ACHN (cell line): ENCODE measurements at places on chromosomes 12 and 14.

DNA sequence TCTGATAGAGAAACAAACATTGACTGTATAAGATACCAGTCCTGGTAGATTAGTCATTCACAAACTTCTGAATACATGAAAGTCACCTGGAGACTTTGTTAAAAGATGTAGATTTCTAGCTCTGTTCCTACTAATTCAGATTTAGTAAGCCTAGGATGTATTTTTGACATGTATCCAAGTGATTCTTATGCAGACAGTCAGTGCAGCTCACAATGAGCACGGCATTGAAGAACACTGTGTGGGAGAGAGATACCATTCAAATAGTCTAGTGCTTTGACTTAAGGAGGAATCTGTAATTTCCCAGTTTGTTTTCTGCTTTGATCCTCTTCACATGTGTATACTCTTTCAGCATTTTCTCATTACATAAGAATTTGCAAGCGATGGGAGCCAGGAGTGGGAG is 68.7 kb upstream of the STXBP6 start:
- DNase-seq: no peak

DNA sequence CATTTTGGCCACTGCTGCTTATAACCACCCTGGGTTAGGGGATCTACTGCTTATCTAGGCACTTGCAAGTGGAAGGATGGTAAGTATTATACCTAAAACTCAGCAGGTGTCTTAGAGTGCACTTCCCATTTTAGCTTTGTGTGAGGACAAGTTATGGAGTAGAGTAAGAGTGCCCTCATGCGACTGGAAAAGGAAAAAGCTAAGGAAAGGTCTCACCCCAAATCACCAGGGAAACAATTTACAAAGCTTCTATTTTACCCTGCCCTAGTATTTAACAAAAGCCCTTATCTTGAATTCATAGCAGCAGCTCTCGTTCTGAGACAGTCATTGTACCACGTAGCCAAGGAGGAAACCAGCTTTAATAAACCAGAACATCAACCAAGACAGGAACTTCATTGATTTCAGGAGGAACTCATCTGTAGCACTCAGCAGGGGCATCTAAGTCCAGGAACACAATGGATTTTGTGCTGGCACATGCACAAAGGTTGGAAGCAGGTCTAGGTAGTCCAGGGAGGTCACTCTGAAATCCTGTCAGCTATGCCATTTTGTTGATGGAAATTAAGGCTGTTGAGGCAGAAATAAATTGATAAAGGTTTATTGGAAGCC is 2.9 kb downstream of the RDH12 start:
- peak; percentile 60 for DNase-seq

GRCh38 chr14:85538636-85539035 is 8.7 kb downstream of the FLRT2 start:
- no peak for DNase-seq

DNA sequence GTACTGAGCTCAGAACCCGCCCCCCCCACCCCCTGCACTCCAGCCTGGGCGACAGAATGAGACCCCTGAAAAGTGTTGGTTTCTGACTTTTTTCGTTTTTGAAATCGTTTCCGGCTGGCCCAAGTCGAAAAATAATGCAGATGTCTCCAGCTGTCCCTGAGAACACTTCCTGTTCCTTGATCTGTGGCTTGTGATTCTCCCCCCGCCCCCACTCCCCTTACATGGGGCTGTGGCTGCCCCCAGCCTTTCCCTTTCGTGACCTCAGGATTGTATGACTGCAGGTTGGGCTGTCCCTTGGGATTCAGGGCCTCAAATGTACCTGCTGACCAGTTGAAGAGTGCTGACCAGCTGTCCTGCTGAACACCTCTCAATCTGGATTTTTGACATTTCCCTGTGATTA is 34.1 kb downstream of the NOC4L start:
- DNase-seq: no peak

DNA sequence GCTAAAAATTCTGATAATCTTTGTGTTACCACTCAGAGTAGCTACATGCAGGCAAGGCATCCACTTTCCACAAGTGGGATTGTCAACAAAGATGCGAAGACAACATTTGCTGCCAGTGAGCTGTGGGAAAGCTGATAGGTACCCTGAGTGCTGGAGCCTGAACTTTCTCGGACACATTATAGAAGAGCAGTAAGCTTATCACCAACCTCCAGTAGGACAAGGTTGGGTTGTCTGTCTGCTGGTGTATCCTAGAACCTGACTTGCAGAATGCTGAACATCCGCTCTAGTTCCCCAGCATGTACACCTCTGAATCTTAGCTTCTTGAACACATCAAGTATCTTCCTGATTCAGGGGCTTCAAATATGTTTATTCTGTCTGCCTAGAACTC is 103.8 kb upstream of the PPM1H start:
- DNase-seq: no peak

DNA sequence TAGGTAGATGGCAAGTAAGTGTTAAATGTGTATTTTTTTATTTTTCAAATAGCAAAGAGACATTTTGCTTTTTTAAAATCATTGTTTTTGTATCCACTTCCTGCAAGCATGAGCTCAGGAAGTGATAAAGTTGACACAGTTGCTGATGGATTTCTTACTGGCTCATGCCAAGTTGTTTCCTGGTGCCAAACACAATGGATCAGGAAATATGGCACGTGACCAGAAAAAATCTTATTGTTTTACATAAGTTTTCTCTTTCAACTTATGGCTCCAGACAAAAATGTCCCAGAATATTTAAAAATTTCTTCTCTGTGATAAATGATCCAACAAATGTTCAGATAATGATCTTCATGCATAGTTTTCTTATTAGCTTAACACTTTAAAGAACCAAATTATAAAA is 1279.1 kb upstream of the FLRT2 start:
- no peak for DNase-seq

- peak; percentile 76 for DNase-seq
Measured at GRCh38 chr14:32010604-32011125, 66.4 kb upstream of the ARHGAP5 start.

GRCh38 chr12:8047842-8048241 is 15.3 kb downstream of the FOXJ2 start:
- DNase-seq: no peak

DNA sequence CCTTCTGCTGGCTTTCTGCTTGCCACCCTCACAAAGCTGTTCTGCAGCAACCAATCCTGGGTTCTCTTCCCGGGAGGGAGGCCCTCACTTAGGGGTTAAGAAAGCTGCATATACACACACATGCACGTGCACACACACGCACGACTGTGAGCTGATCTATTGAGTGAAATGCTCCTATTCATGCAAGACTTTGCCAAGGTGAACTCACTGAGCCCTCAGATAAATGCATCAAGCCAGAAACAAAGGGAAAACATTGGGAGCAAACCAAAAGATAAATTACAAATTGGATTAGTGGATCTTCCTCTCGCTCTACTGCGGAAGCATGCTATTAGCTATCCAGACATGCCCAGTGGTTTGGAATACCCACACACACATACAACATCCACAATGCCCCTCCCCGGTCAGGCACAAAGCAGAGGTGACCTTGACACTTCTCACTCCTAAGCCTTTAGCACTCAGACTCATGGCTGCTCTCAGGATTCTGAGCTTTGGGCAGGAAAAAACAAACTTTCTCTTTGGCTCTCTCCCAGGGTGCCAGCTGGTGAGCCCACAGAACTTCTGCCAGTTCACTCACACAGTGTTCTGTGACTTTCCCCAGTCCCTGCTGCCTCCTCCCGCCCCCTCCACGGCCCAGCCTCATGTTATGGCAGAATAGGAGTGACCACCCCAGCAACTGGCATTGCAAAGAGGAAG is 320.0 kb downstream of the DPF3 start:
- no peak for DNase-seq

GRCh38 chr12:42967850-42968249 is 378.3 kb upstream of the PRICKLE1 start:
- no peak for DNase-seq

GRCh38 chr14:59788176-59788575 is 82.4 kb downstream of the RTN1 start:
- DNase-seq: no peak

DNA sequence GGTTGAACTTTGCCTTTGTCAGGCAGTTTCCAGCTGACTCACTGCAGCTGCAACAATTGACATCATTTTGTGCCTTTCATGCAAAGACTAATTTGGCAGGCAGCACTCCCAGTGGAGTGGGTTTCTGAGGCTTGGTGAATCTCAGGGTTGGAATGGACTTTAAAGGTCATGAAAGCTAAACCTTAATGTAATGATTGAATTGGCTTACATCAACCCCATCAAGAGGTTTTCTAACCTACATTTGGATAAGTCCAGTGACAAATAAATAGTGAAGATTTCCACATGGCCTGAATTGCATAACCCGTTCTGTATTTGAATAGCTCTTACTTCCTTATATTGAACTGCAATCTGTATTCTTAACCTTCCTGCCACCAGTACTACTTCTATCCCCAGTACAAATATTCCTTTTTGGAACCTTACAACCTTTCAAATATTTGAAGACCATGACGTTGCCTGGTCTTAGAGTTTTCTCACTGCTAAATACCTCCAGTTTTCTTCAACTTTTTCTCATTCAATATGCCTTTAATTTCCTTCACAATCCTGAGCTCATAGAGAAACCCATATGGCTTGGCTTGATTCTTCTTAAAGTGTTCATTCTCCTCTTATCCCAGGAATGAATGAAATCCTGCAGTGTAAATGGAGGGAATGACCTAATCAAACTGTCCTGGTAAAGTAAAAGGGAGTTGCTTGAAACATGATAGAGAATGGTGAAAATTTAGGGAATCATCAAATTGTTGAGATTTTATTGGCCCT is 168.1 kb upstream of the NOVA1 start:
- peak; percentile 19 for DNase-seq

- peak; percentile 55 for DNase-seq
Measured at GRCh38 chr14:52949711-52950409, 990 bp downstream of the FERMT2 start.

- DNase-seq: no peak
Measured at GRCh38 chr12:105292705-105293104, 37.8 kb upstream of the C12orf75 start.

DNA sequence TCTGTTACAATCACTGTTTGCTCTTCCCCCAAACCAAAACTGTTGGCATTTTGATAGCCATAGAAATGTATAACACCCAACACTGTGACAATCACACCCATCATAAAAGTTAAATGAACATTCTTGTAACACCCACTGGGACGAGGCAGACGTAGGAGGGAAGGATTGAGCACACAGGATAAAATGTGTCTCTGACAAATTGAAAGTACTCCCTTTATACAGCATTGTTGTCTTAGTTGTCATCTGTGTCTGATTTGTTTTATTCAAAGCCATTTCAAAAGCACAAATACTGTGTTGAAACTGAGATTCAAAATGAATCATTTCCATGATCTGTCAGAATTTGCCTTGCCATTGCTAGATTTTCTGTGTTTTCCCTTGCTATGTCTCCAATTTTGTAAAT is 436.3 kb downstream of the TMTC2 start:
- no peak for DNase-seq

GRCh38 chr14:49769171-49769570 is 1.2 kb downstream of the KLHDC2 start:
- DNase-seq: peak; percentile 54

GRCh38 chr12:56684745-56685359 is 3.2 kb downstream of the PTGES3 start:
- no peak for DNase-seq

DNA sequence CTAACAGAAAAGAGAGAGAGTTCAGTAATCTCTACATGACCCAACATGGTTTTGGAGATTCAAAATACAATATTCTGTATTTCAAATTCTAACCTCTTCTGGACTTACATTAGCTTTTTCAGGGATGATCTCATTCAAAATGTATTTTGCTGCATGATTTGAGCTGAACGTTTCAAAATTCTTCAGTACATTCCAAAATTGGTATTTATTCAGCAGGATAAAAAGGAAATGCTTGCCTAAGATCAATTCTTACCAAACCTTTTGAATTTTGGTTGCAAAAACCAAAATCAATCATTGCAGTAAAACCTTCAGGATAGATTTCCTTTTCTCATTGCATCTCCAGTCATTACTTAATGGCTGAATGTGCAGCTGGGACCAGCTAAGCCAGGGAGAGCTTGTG is 1761.3 kb upstream of the SEL1L start:
- peak; percentile 4 for DNase-seq

GRCh38 chr12:88935856-88936255 is 355.6 kb upstream of the KITLG start:
- no peak for DNase-seq

DNA sequence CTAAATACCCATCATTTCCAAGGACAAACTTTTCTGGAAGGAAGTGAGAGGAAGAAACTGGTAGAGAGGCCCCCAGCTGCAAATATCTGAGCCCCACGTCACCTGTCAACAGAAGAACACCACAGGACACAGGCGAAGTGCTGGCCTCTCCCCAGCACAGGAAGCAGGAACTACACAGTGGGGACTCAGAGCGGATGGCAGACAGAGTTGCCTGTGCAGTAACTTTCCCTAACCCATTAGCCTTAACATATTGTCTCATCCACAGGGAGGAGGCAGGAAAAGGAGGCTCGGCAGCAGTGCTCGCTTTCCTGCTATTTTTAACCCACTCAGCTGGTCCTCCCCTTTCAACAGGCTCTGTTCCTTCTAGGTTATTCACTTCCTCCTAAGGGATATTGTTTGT is 111.5 kb upstream of the TMPO start:
- no peak for DNase-seq

DNA sequence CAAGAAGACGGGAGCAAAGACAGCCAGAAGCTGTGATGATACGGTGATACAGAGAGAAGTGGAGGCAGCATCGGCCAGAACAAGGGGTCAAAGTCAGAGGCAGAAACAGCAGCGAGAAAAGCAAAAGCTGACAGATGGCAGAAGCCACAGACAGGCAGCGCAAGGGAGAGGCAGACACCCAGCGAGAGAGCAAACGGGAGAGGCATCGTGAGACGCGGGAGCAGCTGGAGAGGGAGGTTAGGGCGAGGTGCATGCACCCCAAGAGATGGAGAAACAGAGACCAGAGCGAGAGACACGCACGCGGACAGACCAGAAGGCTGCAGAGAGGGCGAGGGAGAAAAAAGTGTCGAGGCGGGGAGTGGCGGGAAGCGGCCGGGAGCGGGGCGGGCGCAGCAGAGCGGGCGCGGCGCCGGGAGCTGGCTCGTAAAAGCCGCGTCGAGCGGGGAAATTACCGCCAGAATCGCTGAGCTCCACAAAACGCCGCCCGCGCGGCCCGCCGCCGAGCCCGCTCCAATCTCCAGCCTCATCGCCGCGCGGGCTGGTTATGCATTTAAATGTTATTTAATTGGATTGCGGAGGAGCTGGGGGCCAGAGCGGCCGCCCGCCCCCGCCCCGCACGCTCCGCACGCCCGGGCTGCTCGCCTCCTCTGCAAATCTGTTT is 15.6 kb downstream of the SMUG1 start:
- DNase-seq: peak; percentile 54

- DNase-seq: no peak
Measured at GRCh38 chr12:19045426-19045825, 84.1 kb upstream of the PLEKHA5 start.

DNA sequence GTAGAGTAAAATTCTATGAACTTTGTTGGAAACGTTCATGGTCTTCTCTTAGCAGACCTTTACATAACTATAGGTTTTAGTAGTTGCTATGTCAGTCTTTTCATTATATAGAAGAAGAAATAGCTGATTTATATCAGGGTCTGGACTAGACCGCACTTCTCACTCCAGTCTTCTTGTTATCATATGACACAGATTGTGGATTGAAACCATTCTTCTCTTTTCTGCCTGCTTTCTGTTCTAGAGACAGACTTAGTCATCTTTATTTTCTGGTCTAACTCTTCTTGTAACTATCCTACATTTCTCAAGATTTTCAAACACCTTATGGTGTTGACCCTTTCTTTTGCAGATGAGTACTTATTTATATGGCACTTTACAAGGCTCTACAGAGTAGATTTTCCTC is 55.7 kb downstream of the PCNX1 start:
- no peak for DNase-seq

GRCh38 chr14:88477513-88478250 is 77.1 kb downstream of the PTPN21 start:
- no peak for DNase-seq

GRCh38 chr12:121657305-121658008 is 12.0 kb downstream of the MORN3 start:
- peak; percentile 27 for DNase-seq
